Caki2 (cell line): ENCODE measurements at places on chromosomes 13 and 19.

GRCh38 chr19:17948931-17949930 is 16.4 kb downstream of the CCDC124 start:
- DNase-seq = no peak

DNA sequence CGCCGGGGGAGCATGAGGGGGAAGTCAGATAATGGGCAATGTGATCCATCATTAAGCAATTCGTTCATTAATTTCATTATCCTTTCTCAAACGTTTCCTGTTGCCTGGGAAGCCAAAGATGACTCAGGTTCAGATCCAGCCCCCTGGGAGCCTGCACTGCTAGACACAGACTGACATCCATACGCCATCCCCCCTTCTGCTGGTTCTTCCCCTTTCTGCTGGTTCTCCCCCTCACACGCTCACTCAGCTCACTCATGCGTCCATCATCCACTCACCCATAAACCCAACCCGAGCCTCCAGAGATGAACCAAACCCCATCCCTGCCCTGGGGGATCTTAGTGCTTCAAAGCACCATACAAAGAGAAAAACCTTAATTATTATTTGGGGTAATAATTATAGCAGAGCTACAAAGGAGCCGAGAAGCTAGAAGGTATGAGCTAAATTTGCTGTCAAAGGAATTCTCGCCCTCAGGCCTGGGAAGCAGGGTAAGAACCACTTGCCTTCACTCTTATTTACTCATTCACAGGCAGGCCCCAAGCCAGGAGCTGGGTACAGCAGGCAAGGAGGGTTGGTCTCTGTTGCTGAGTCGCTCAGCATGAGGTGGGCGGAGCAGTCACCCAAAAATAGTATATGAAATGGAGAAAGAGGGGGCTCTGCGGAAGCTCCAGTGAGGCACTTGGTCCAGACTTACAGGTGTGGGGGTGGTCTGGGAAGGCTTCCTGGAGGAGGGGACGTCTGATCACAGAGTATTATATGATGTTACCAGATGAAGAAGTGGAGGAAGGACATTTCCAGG is 7.0 kb upstream of the ZNF444 start:
- no peak for DNase-seq

GRCh38 chr19:5627395-5627904 is 4.6 kb downstream of the SAFB start:
- DNase-seq = peak; percentile 51

DNA sequence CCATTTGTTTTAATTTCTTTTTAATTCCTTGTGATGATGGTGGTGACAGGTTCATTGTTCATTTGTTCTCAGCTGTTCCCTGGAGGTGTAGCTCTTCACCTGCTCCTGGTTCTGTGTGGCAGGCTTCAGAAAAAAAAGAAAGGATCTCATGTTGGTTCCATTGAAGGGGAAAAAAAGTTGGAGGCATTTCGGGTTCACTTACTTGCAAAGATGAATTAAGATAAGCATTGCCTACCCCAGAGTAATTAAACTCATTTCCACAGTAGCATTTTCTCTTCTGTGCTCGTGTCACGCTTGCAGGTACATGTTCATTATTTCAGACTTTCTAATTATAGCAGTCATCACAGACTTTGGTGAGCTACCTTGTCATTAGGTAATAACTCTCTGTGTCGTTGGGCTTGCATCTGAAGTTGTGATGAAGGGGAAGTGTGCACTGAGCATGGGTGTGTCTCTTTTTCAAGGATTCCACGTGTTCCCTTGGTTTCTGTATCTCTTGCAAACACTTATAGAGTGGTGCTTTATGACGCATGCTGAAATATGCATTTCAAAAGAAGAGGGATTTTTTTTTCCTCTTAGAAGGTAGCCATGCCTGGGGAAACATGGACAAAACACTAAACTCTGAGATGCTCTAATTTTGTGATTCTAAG is 69.1 kb downstream of the MTUS2 start:
- DNase-seq = no peak

GRCh38 chr19:51602189-51602854 is 27.9 kb downstream of the SIGLEC5 start:
- DNase-seq = no peak

DNA sequence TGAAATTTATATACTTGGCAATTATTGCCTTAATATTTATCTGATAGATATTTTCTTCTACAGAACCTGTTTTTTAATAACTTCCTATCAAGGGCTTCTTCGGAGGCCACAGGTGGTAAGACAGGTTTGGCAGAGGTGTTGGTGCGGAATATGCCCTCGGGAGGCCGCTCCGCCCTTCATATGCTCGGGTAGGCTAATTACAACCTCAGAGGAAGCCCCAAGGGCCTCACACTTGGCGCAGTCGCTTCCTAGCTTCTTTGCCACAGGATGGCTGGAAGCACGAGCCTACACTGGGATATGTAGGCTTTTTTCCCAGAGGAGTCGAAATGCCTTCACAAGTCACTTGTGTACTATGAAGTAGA is 68.8 kb downstream of the LMO7 start:
- no peak for DNase-seq

DNA sequence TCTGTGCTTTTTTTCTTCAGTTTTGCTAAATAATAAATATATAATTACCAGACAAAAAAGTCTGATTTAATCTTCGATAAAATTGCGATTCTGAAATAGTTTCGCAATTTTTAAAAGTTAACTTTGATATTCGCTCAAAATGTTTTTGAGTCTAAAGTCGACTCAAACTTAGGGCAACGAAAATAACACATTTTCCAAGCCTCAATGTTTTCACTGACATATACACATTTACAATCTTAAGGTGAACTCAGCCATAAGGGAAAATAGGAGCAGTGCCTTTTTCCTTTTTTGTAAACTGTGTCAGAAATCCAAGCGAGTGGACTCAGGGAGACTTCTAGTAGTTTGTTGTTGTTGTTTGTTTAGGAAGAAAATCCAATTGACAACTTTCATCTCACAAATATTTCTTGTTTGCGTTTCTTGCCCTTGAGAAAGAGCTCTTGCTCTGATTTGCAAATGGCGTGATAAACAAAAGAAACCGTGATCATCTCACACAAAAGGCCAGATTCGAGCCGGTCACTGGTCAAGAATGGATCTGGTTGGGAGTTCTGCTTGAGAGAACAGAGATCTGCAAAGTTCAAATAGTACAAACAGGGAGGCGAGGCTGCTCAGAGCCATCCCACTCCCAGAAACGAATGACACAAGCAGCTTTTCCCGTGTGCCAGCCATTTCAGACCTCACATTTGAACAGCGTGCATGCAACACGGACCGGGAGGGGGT is 2.1 kb downstream of the SOX21 start:
- DNase-seq = no peak

DNA sequence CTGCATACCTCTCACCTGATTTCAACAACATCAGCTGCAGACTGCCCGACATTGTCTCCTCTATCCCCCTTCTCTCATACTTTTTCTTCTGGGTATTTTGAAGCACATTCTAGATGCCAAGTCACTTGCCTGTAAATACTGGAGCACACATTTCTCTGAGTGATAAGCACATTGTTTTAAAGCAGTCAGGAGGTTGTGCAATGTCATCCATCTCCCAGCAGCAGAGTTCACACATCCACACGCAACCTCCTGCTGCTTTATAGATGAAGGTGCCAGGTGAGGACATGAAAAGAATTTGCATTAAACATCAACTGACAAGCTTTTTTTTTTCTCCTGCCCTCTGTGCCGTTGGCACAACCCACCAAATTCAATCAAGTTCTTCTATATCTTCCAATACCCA is 5.5 kb downstream of the UPK1A start:
- no peak for DNase-seq

GRCh38 chr13:81283062-81283461 is 942.1 kb upstream of the SPRY2 start:
- no peak for DNase-seq

GRCh38 chr13:37997641-37998040 is 128.1 kb upstream of the TRPC4 start:
- no peak for DNase-seq

GRCh38 chr13:53004573-53004972 is 24.0 kb upstream of the OLFM4 start:
- DNase-seq = no peak

GRCh38 chr13:80448725-80449124 is 107.8 kb upstream of the SPRY2 start:
- no peak for DNase-seq

- no peak for DNase-seq
Measured at GRCh38 chr13:103187721-103188156, 121.5 kb upstream of the SLC10A2 start.

DNA sequence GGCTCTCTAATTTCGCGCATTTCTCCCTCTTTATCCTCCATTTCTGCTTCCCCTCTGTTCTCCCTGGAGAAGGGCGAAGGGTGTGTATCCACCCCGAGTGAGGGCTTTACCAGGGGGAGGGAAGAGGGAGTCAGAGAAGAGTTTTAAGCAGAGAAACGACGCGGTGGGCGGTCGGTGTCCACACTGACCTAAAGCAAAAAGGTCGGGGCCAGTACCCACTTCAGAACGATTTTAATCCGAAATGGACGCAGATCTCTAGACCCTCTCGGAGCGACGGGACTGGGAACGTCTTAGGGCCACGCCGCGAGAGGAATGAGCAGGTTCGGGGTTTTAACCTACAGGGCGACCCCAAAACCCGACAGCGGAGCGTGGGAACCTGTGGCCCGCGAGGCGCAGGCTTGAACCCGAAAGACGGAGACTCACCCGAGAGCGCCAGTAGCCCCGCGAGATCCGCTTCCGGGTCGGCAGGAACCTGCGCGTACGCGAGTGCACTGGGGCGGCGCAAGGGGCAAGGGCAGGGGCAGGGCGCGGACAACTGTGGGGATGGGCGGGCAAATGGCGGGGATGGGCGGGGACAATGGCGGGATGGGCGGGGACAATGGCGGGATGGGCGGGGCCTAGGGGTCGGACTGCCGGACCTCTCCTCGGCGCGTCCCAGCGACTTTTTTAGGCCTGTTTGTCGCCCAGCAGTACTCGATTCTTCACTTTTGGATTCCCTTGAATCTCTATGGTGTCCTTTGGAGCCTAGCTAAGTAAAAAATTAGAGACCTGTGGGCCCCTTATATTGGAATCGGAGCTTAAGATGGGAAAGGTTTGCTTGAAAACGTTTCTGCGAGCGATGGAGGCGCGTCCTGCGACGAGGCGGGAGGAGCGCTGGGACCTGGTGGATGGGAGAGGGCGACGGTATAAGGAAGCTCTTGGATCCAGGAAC is at the start of gene ZNF677:
ZNF677 (minus strand) TSS at position 463 of the 931 bp plus-strand sequence. CDS start 3,323 bp downstream, outside the sequence.
- DNase-seq = no peak
